ENCODE measurements at places on chromosomes 5 and 9.

- no peak for DNase-seq
These were observed 28.2 kb downstream of the TGFBR1 start for GRCh38 chr9:99133145-99133544.

GRCh38 chr9:7118633-7119032 lies 360.9 kb downstream of the KDM4C start:
- DNase-seq: no peak

DNA sequence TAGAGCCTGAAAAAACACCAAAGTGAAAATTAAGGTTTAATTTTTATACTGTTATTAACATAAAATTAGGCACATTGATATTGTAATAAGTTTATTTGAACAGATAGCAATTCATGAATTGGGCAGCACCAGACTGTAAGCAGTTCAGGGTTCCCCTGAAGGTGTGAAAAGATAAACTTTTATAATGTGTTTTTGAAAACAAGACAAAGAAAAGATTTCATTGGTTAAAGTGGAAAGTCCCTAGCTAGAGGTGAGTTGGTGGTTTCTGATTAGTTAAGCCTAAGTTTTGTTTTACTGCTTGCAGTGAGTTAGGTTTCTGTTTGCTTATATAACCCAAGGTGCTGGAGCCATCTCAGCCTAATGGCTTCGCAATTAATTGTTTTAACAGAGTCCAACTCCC lies 96.5 kb upstream of the RPS23 start:
- DNase-seq: no peak

DNA sequence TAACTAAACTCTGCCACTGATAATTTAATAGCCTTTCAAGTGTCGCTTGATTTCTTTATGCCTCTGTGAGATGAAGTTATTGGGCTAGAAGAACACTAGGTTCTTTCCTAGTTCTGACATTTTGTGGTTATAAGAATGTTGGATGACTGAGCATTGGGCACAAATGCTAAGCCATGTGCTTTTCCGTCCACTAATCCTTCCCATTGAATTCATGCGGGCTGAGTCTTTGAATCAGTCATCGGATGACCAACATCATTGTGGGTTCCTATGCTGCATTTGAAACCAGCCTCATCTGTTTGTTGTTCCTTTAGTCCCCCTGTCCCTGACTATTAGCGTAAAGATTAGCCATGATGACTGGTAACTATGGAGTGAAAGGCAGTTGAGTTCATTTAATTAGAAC lies 58.5 kb downstream of the ALDH1A1 start:
- DNase-seq: no peak

GRCh38 chr5:132011622-132012343 lies at the start of gene ACSL6:
Gene ACSL6, minus strand, starts transcription at chr5:132011658. Its CDS starts 105 bp downstream, at chr5:132011553.
- DNase-seq: no peak

- DNase-seq: no peak
These were observed 46.6 kb upstream of the IPPK start for GRCh38 chr9:92716557-92716956.

- DNase-seq: no peak
These were observed 43.9 kb upstream of the CEP72 start for GRCh38 chr5:568061-568781.

DNA sequence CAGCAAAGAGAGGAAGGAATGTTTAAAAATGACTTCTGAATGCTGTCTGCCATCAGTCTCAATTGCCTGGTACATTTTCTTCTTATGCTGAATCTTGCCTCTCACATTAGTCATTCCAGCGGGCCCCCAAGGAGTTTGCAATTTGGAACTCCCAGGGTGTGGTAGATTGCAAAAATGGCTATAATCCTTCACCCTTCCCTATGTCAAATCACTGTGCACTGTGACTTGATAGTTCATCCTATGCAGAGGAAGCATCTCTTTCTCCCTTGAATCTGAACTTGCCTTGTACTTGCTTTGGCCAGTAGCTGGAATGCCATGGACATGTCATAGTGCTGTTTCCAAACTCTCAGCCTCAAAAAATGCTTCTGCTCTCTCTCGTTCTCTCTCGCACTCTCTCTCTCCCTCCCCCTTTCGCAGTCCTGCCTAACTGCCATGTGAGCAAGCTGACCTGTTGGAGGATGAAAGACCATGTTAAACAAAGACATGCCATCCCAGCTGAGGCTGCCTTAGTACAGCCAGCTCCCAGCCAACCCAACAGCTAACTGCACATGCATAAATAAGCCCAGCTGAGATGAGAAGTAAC lies 284.0 kb upstream of the TLE4 start:
- no peak for DNase-seq

Measured in GM12864 (cell line).